ENCODE measurements at places on chromosomes 1 and 21.

DNA sequence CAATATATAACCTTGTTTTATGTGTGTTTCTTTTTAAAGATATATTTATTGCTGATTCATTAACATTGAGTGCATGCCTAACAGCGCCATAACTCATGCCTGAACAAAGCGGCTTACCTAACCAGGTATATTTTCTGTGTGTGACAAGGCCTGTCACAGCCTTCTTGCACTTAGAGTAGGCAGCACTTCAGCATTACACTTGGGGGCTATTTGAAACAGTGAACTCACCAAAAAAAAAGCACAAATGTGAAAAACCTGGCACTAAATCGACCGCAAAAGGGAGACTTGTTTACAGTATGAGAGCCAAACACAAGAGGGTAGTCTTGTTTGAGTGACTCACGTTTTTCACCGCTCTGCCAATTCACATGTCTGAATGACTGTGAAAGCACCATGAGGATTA lies 111.7 kb downstream of the DISP1 start:
- peak; percentile 19 for DNase-seq

GRCh38 chr1:186404454-186405051 lies 28.9 kb downstream of the ODR4 start:
- DNase-seq, result peak; percentile 32

GRCh38 chr1:154851392-154852177 lies 18.5 kb downstream of the KCNN3 start:
- DNase-seq, result no peak

GRCh38 chr1:68363339-68363738 lies 86.4 kb downstream of the RPE65 start:
- DNase-seq, result no peak

GRCh38 chr1:5110508-5110907 lies 456.1 kb downstream of the AJAP1 start:
- no peak for DNase-seq

- no peak for DNase-seq
Observed at GRCh38 chr1:224732377-224733026, 116.4 kb downstream of the CNIH3 start.

DNA sequence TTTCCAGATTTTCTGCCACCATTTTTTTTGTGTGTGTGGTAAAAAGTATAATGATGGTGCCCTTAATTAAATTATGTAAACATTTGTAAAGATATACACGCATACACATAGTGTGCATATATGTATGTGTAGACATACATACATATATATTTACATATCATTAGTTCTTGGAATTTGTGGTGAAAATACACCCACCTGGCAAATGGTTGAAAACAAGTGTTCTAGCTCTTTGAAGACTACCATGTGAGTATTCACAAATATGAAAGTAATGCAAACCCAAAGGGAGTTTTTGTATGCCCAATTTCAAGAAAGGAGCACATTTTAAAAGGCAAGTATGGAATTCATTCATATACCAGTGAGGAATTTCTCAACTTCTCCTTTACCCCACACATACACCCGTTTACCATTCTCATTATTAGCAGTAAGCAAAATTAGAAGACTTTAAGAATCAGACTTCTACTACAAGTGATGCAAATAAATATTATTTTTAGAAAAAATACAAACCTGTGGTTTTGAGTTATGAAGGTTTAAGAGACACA lies 8.0 kb downstream of the RABGAP1L start:
- DNase-seq, result no peak

GRCh38 chr1:220733086-220733601 lies 15.0 kb upstream of the MTARC2 start:
- DNase-seq, result peak; percentile 75

DNA sequence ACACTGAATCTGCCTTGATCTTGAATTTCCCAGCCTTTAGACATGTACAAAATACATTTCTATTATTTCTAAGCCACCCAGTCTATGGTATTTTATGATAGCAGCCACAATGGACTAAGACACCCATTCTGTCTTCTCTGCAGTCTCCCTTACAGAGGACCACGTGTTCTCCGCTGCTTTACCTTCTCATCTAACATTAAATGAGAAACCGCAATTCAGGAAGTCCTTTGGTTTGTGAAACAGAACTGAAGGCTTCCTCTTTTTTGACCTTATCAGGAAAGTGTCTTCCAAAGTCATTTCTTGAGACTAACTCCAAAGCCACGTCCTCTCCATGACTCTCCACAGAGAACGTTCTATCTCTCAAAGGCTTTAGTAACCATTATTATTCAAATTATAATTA lies 560.1 kb downstream of the OMA1 start:
- DNase-seq, result no peak

GRCh38 chr1:17584539-17584938 lies 45.0 kb downstream of the ARHGEF10L start:
- no peak for DNase-seq

GRCh38 chr21:42016364-42016985 lies 6.3 kb upstream of the ZBTB21 start:
- no peak for DNase-seq

DNA sequence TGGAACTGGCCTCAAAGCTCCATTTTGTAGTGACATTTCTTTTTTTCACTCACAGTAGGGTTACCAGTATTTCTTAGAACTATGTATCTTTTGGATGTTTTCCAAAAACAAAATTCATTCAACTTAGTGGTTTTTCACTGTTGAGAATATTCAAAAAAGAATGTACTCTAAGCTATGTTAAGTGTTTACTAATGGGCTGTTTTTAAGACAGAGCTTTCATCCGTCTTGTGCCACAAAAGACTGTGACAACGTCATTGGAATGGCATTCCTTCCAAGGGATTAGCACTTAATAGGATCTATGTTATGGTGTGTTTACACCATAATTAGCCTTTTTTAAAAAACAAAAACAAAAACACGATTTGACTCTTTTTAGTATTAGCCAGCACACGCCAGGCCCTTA lies 66.8 kb downstream of the TTC3 start:
- no peak for DNase-seq

DNA sequence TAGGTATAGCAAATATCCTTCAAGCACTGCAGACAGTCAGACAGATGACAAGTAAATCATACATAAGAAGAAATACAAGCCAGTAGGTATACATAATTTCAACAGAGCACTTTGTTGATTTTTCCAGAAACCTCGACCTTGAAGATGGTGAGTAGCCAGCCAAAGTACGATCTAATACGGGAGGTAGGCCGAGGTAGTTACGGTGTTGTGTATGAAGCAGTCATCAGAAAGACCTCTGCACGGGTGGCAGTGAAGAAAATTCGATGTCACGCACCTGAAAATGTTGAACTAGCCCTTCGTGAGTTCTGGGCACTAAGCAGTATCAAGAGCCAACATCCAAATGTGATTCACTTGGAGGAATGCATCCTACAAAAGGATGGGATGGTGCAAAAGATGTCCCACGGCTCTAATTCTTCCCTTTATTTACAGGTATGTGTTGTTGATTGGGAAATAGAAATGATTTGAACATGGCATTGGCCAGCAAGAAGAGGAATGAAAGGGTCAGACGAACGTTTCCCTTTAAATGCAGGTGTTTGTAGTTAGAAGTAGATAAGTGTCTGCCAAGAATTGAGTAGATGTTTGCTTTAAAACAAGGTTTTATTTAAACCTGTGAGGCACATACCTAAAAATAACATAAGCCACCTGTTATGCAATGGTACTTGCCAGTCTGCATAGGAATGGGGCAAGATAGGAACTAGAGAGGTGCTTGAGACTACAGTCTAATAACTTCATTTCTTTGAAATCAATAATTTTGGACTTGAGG lies 2.7 kb downstream of the PDIK1L start:
- no peak for DNase-seq

GRCh38 chr1:147241934-147242448 lies 493 bp upstream of the CHD1L start:
- no peak for DNase-seq

DNA sequence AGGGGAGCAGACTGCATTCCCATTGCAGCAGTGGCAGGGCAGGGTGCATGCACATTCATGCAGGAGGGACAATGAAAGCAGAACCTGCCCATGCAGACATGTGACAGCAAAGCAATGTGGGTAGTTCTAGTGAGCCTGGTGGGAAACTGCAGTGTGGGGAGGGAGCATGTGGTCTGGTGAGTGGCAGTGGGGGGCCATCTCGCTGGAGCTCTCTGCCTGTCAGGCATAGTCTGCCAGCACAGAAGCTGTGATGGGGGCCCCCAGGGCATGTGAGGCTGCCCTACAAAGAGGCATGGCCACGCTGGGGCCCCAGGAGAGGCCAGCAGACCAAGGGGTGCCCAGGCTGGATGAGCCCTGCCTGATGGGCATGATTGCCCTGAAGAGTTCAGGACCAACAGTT lies 579.7 kb downstream of the PTPRC start:
- DNase-seq, result no peak

GRCh38 chr1:21935393-21935804 lies 1.7 kb downstream of the HSPG2 start:
- DNase-seq, result no peak

DNA sequence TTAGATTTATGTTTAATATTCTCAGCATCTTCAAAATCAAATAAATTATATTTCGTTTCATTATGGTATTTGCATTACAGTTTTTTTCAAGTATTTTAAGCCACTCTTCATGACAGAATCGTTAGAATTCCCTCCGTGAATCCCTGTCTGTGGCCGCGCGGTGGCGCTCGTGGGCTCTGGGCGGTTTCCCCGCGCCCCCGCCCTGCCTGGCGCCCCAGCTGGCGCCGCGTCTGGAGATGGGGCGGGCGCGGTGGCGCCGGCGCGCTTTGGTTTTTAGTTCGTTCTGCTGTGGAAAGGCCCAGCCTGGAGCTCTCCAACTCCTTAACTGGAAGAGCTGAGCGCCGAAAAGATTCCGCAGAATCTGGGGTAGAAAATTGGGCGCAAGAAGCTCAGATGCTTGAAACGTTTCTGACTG lies 25.7 kb downstream of the PRMT2 start:
- DNase-seq, result peak; percentile 68

DNA sequence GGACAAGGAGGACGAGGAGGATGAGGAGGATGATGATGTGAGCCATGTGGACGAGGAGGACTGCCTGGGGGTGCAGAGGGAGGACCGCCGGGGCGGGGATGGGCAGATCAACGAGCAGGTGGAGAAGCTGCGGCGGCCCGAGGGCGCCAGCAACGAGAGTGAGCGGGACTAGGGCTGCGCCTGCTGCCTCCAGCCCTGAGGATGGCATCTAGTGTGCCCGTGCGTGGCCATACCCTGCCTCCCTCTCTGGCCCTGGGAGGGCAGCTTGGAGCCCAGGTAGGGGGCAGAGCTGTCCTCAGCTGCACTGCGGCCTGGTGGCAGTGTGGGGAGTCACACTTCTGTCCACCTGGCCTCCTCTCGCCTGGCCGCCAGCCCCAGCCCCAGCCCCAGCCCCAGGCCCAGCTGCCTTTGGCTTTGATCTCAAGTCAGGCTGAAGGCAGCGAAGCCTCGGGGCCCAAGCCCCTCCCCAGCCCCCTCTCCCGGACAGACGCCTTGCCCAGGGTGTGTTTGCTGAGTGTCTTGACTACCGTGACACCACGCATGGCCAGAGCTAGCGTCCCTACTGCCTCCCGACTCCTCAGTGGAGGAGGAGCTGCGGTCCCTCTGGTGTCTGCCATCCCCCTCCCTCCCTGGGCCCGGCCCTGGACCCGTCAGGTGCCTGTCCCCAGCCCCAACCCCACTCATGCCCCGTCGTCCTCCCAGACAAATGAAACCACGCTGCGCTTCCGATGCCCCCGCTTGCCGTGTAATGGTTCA lies 155.2 kb downstream of the PEX14 start:
- no peak for DNase-seq

GRCh38 chr21:43739621-43740435 lies 20.9 kb downstream of the PDXK start:
- DNase-seq, result no peak

GRCh38 chr1:42529724-42530181 lies 66.7 kb downstream of the CCDC30 start:
- no peak for DNase-seq

GRCh38 chr21:30227128-30227527 lies 11.2 kb upstream of the CLDN8 start:
- DNase-seq, result no peak

DNA sequence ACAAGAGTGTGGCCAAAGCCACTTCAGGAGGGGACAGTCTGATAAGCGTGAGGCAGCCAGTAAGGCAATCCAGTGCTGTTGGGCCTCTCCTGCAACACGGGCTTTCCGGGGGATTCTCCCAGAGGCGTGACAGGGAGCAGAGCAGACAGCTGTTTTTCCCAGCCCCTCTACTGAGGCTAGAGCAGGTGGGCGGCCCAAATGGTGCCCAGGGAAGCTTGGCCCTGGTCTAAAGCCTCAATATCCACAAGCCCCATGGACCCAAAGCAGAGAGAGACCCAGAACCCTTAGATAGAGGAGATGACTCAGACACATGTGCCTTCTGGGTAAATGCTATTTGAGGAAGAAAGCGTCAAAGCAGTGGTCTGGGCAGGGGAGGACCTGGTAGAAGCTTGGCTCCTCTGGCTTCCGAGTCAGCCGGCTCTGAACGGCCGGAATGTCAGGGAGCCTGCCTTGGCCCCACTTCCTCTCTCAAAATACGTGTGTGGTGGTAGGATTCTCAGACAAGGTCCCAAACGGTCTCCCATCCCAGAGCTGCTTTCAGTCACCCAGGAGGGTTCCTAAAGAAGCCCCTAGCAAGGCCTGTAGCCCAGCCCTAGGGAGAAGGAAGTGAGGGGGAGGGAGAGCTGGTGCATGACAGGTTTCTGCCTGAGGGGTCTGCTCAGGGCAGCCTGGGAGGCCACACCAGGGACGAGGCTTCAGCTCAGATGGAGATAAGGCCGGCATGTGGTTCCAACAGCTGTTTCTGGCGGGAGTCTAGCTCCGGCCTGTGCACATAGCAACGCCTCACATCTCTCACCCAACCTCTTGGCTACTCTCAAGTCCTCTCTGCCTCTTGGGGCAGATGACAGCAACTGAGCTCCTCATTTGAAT lies 28.8 kb downstream of the PIK3C2B start:
- no peak for DNase-seq

DNA sequence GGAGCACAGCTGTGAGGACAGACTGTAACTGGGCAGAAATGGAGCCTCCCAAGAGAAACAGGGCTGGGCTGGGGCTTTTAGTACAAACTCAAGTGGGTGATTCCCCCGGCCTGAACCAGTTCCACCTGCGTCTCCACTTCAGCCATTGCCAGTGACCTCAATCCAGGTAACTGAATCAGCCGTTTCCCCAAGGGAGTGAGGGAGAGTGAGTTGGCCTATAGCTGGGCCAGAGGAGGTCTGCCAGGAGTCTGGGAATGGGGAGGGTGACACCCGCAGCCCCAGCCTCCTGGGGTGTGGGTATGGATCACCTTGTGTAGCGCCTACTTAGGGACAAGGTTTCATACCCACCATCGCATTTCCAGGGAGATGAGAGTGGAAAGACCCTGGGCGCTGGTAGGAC lies 8.5 kb downstream of the SLC26A9 start:
- DNase-seq, result no peak

DNA sequence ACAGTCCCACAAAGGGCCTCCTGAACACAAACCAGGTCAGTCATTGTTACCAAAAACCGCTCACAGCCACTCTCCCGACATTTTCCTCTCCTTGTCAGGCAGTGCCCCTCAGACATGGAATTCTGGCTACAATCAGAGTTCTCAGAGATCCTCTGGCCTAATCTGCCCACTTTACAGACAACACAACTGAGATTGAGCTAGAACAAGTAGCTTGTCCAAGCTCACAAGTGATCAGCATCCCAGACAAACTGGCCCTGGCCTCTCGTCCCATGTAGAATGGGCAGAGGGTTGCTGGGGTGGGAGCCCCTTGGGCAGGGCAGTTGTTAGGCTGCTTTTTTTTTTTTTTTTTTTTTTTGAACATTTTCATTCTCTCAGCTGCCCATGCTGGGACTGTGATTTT lies 57.2 kb downstream of the KCNN3 start:
- DNase-seq, result no peak

GRCh38 chr1:184595596-184595995 lies 159.1 kb downstream of the EDEM3 start:
- no peak for DNase-seq

- DNase-seq, result peak; percentile 56
Observed at GRCh38 chr1:59596432-59596831, 218.3 kb upstream of the HOOK1 start.

GRCh38 chr1:7363450-7363849 lies 407.6 kb upstream of the VAMP3 start:
- DNase-seq, result no peak

Data from AG09319 (cell line).